Activated T-helper 1 cell treated with Interleukin-2 at 50 U/mL for 16 hours (primary cell): ENCODE measurements at places on chromosomes 5 and 9.

- no peak for DNase-seq
Observed at GRCh38 chr5:34996261-34996660, 51.5 kb downstream of the AGXT2 start.

- DNase-seq, result no peak
Observed at GRCh38 chr5:115818821-115819220, 2.4 kb upstream of the CDO1 start.

DNA sequence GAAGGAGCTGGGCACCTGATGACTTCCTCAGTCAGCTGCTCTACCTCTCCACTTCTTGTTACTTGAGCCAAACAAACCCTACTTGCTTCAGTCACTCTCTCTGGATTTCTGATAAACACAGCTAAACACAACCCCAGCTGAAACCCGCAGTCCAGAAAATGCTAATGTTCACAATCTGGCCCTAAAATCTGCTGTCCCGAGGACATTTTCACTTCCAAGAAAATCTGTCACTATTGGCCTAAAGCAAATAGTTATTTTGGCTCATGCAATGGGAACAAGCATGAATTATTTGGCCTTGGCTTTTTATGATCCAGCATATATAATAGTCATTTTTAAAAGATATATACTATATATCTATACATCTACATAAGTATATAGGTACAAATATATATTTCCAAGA lies 19.1 kb downstream of the FAM81B start:
- DNase-seq, result no peak

DNA sequence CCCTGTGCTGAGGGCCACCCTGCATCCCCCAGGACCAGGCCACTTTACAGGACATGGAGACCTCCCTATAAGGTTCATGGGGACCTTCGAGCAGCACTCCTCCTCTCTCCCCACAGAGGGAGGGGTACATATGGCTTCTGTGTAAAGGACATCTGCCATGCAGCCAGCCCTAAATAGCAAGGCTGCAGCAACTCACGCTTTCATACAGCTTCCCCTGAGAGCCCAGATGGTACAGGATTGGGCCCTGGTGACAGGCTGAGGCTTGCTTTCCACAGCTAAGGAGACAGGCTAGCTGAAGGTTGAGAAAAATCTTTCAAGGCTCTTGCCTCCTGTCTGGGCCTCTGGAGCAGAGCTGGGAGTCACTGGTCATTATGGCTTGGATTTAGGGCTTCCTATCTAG lies 147.0 kb upstream of the ZNF366 start:
- no peak for DNase-seq

DNA sequence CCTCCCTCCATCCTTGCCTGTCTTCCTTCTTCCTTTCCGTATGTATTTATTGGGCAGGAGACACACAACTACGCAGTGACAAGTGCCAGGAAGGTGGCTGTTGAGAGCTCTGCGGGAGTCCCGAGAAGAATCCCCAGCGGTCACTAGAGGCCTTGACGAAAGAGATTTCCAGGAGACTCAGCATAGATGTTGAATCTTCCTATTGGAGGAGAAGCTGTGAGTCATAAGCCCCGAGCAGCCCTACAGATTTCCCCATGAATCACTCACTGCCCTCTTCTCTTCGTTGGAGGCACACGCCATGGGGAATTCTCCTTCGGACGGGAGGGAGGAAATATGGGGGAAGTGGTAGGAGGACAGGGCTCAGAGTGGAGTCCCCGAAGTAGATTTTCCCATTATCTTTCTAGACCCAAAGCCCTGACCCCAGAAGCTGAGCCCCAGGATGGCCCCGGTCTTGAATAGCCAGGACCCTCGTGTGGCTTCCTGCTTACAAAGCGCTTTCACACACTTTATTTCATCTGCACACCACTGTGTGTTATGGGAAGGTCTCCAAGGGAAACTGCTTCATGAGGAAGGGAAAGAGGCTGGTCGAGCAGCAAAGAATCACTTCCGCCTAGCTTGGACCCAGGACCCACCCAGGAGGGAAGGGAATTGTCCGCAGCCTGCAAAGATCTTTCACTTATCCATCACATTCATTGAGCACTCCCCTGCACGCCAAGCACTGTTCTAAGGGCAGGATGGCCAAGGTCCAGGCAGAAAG lies 12.7 kb downstream of the DUSP1 start:
- DNase-seq, result no peak

- DNase-seq, result no peak
Observed at GRCh38 chr5:155015239-155015638, 1.7 kb downstream of the KIF4B start.

DNA sequence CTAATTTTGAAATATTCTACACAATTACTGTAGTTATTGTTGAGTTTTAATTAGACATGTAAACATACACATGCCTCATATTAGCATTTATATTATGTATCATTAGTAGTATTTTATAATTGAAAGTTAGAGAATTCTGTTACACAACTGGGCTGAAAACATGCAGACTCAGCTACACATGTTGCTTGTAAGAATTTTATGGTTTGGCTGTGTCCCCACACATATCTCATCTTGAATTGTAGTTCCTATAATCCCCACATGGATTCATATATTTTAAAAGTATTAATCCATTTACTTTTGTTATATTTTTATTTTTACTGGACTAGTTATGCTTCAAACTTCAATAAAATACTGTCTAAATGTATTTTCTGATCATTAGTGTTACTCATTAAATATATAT lies 2075.3 kb upstream of the C9orf72 start:
- DNase-seq, result no peak

DNA sequence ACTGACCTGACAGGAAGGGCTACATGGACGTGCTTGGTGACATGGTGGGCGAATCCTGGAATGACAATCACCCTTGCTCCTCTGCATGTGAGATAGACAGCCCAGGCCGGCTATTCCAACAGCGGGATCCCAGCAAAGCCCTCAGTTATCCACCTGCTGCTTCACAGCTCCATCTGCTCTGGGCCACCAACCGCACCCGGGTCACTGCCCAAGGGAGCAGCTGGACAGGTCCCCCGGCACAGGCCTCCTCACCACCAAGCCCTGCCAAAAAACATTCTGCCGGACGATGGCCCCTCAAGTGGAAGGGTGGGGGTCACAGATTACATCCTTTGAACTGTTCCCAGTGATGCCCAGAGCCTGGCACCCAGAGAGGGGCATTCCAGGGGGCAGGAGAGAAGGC lies 39.6 kb downstream of the STK10 start:
- no peak for DNase-seq

GRCh38 chr5:168059131-168059530 lies 232.3 kb upstream of the WWC1 start:
- no peak for DNase-seq

DNA sequence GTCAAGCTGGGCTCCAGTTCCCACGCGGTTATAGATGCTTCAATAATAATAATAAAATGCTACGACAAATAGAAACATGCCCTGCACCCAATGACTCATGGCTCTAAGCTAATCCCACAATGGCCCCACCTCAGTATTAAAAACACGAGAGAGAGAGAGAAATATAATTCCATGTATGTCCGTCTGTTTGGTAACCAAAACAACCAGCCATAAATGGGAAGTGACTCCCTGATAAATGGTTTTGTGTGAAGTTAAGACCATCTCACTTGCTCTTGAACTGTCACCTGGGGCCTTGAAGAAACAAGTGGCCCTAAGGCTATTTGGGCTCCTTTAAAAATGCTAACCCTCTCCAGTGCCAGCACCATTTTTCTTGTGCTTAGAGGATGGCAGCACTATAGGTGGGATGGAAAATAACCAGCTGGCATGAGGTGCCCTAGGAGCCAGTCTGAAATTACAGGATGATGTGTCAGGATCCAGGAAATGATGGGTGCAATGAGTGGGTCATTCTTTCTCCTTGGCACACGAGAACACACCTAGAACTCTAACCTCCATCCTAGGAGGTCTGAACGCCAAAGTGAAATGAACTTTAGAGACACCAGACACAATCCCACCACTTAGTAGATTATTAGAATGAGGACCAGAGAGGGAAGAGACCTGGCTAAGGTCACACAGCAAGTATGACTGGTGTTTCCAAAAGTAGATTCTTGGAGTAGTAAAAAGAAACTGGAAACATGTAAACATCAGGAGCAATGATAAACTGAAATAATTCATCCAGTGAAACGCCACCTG lies 35.7 kb upstream of the ADRB2 start:
- no peak for DNase-seq

GRCh38 chr9:107727086-107727780 lies 237.7 kb upstream of the KLF4 start:
- DNase-seq, result no peak

- no peak for DNase-seq
Observed at GRCh38 chr5:135979510-135979909, 24.7 kb upstream of the LECT2 start.

DNA sequence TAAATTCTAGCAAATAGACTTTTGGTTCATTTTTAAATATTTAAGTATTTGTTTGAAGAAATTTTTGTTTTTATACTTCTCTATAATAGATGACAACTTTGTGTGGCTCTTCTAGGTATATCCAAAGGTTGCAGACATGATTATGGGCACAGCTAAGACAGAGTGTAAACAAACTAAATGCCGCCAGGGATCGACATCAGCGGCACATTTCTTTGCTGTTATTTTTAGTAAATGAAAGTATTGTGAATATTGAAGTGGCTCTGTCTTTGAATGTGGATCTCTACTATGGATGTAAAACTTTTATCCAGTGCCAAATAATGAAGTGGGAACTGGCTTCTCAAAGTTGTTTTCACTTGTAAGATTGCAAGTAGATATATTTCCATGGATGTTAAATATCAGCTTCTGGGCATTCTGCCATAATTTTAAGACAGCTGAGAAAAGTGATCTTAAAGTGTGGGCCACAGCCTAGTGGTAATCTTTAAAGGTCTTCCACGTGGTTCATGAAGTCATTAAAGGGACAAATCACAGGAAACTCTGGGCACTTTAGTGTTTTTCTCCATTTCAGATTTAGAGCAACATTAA lies 589.9 kb downstream of the ZNF608 start:
- DNase-seq, result no peak

GRCh38 chr9:130132746-130133145 lies 39.5 kb upstream of the NCS1 start:
- DNase-seq, result no peak

DNA sequence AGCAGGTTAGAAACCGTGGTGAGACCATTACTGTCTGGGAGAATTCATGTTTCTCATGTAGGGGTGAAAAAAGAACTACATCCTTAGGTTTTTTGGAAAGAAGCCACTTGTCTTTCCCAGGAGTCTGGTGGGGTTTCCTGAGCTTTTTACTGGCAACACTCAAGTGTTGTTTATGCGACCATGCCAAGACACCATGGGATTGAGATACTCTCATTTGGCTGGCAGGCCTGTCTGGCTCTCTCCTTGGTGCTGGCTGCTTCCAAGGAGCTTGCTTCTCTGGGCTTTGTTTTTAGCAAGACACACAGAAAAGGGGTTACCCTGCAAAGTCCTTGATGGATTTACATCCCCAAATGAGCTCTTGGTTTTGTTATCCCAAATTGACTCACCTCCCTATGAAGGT lies 80.9 kb upstream of the ISL1 start:
- no peak for DNase-seq

DNA sequence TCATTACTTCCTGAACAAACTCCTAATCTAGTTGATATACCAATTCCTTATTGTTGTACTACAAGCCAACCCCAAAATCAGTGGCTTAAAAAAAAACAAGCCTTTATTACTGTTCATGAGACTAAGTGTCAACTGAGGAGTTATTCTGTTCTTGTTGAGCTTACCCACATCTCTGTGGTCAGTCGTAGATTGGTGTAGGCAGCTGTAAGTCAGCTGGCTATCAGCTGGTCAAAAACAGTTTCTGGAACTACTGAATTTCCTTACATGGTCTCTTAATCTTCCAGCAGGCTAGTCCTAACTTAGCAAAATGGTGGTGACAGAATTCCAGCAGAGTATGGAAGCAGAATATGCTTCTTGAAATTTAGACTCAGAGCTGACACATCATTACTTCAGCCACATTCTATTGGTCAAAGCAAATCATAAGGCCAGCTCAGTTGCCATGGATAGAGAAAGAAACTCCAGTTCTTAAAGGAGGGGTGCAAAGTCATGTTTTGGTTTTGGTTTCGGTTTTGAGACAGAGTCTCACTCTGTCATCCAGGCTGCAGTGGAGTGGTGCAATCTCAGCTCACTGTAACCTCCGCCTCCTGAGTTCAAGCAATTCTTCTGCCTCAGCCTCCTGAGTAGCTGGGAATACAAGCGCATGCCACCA lies 386.1 kb upstream of the MPDZ start:
- DNase-seq, result no peak

DNA sequence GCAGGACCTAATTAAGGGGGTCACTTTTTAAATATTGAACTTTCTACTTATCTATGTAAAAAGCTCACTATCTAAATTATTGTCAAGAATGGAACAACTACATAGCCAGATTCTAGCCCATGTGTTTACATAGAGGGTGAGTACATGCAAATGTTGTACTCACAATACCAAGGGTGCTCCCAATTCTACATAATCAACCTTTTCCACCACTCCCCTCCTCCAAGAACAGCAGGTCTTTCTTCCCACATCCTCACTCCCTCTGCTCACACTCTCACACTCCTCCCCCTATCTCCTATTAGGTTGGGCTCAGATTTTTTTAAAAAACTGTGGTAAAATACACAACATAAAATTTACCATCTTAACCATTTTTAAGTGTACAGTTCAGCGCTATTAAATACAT lies 325.4 kb downstream of the ARL15 start:
- no peak for DNase-seq

- DNase-seq, result no peak
Observed at GRCh38 chr9:130495067-130495466, 50.3 kb downstream of the ASS1 start.

- no peak for DNase-seq
Observed at GRCh38 chr9:112866662-112867274, 23.9 kb downstream of the SLC46A2 start.

DNA sequence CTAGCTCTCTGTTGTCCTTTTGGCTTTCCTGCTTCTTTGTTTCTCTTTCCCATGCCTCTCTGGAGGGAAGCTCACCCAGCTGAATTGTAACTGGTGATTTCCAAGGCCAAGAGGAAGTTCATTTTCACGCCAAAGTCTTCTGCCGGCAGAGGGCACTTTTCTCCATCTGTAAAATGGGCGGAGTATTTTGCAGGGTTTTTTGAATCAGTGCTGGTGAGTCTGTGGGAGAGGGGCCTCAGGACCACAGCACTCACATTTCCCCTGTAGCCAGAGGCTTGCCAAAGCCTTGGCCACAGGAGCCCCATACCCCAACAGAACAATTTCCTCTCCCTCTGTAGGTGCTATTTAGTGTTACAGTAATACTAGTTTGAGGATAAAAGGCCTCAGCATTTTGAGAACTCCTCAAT lies 42.3 kb upstream of the MATR3 start:
- DNase-seq, result no peak

- DNase-seq, result no peak
Observed at GRCh38 chr5:60727033-60727679, 27.2 kb upstream of the DEPDC1B start.

GRCh38 chr5:8952147-8952546 lies 593.7 kb downstream of the SEMA5A start:
- no peak for DNase-seq
